ENCODE measurements at places on chromosomes 1 and 21. TPM values are rescaled to one million over a fixed set of nuclear protein-coding genes. Genes with fewer than 3 reads are reported as not detected.

DNA sequence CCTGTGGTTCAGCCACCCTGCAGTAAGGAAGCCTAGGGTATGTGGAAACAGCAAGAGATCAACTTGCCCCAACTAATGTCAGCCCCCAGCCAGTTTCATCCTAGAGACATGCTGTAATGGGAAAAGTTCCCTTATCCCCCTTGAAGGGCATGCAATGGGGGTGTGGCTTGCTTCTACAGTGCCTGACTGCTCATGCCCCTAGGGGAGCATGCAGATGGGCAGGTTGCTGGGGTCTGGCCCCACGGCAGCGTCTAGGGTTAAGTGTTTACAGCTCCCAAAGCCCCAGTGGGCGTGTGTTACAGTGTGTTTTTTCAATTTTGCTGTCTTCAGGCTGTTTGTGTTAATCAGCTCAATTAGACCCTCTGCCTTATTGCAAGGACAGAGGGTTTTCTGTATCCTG, 1105.9 kb downstream of the AMY1C start:
- no peaks in the 10 kb centered on the region for H3K27me3 ChIP-seq
- H3K4me1 ChIP-seq: no peaks in the 10 kb centered on the region
- DNase-seq: no peak
- no peaks in the 10 kb centered on the region for H3K36me3 ChIP-seq

DNA sequence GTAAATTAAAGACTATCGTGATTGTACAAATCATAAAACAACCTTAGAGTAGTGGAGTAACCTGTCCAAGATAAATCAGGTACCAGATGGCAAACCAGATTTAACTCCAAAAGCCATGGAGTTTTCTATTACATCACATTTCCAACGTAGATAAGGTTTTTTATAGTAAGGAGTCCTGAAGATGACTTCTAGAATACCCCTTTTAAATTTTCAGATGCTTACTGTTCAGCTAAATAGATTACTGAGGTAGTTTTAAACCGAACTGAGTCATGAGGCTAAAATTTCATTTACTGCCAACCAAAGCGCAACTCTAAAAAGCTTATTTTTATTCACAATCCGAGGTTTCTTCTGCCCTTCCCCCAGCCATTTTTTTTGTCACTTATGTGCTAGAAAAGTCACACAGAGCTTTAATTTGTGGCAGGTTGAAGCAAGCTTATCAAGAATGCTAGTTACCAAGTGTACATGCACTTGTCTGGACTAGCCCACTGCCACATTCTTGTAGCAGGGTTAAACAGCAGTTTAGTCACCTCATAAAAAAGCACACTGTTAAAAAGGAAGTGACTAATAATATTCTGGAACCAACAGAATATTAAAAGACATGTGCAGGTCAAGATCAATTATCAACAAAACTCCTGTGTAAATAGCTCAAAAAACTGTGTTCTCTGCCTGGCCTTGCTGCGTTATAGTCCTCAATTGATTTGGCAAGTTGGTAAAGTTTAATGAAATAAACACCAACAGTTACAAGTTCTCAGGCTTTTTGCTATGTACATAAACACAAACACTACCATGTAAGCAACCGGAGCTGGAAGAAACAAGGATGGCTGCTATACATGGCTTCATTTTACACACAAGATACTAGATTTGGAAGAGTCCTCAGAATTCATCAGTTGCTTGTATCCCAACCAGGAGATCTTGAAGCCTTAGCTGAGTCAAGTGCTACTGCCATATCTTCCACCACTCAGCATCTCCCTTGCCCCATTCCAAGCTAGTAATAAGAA, 180.3 kb upstream of the DMRTA2 start:
- no peak for DNase-seq
- no peak overlapping the region for H3K4me3 ChIP-seq
- no peaks in the 10 kb centered on the region for H3K4me1 ChIP-seq
- no peaks in the 10 kb centered on the region for H3K27me3 ChIP-seq

IVL gene
- not detected for total RNA-seq

KCNH1 gene
- total RNA-seq: not detected

GNG4 gene
- total RNA-seq: 5.2 TPM

Measured in CD8-positive, alpha-beta memory T cell (primary cell).